Effector CD8-positive, alpha-beta T cell (primary cell): ENCODE measurements at places on chromosomes 7 and 10.

DNA sequence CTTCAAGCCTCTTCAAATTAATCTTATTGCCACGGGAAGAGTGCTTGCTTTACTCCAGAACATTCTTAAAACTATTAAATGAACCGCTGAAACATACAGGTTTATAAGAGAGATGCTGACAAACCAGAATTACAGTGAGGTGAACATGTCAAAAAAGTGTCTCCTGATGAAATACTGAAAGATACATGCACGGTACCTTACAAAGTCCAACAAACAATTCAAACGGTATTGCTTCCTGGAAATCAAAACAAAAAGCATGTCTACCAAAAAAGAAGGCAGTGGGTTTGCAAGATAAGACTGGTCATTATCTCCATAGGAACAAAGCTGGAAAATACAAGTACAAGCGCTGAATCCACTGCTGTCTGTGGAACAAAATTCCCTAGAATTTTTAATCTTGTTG, 174.5 kb downstream of the DOCK4 start:
- DNase-seq = no peak

- no peak for DNase-seq
Measured at GRCh38 chr10:79416578-79417255, 28.7 kb downstream of the ZCCHC24 start.

GRCh38 chr7:134890246-134891240, 95.8 kb upstream of the AGBL3 start:
- DNase-seq = no peak

GRCh38 chr10:5959581-5960069, 17.7 kb downstream of the IL15RA start:
- DNase-seq = no peak

GRCh38 chr7:49639808-49640207, 133.6 kb upstream of the VWC2 start:
- DNase-seq = no peak

DNA sequence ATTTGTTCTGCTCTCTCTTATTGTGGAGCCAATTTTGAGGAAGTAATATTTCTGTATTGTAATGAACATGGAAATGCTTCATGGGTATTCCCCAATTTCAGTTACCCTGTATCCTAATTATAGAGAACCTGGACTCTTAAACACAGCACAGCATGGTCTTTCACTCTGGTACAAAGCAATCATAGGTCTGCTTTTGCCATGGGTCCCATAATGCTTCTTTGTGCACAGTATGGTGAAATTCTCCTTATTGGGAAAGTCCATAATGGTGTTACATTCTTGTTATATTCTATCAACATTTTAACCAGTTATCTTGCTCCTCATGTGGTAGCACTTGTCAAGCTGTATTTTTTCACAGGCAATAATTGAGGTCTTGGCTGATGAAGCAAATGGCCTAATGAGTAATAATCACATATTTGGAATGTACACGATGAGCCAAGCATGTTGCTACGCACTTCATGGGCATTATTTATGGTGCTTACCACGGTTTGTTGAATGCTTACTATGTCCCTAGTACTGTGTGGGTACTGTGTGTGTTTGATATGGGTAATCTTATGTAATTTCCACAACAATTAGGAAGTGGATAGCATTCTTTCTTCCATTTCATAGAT, 42.9 kb downstream of the PRKG1 start:
- no peak for DNase-seq

- no peak for DNase-seq
Measured at GRCh38 chr10:113444766-113445365, 108.0 kb upstream of the HABP2 start.

DNA sequence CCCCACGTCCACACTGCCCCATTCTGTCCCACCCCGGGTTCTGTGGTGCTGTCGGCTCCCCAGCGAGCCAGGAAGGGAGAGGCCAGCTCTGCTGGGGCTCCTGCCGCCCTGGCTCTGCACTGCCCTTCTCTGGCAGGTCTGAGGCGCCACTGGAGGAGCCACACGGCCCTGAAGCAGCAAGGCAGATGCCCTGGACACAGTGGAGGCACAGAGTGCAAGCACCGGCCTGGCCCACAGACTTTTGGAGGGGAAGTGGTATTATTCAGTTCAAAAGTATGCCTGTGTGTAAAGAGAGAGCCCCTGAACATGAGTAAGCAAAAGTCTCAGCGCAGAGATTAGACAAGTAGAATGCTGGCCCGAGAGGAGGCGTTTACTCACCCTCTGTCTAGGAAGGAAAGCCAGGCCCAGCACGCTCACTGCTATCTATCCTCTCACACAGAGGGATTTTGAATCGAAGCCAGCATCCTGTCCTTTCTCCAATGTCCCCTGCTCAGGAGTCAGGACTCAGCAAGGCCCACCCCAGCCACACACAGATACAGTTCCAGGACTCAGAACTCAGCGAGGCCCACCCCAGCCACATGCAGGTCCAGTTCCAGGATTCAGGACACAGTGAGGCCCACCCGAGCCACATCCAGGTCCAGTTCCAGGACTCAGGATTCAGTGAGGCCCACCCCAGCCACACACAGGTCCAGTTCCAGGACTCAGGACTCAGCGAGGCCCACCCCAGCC, 115.0 kb downstream of the EGFR start:
- no peak for DNase-seq

GRCh38 chr7:128906766-128907559, 3.5 kb downstream of the KCP start:
- DNase-seq = no peak

- DNase-seq = no peak
Measured at GRCh38 chr10:20623546-20623945, 273.6 kb downstream of the NEBL start.

GRCh38 chr10:127986531-127987466, 79.9 kb downstream of the PTPRE start:
- DNase-seq = no peak

- no peak for DNase-seq
Measured at GRCh38 chr10:22630234-22631174, 83.9 kb downstream of the PIP4K2A start.

DNA sequence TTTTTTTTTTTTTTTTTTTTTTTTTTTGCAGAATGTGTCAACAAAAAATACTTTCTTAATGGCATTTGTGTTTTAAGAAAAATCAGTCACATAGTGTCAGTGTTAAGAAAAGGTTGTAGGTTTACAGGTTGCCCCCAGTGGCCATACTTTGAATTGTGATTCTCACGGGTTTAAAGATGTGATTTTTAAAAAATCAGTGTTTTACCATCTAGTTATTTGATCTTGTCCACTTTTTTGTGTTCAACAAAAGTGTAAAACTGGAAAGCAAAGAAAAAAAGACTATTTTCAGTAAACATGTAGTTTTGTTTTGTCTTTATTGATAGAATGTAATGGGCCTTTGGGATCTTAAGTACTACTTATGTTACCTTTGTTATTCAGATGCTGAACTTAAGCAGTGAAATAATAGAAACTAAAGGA, 25.7 kb downstream of the SUV39H2 start:
- no peak for DNase-seq

- no peak for DNase-seq
Measured at GRCh38 chr10:62043421-62044021, 142.0 kb downstream of the ARID5B start.

DNA sequence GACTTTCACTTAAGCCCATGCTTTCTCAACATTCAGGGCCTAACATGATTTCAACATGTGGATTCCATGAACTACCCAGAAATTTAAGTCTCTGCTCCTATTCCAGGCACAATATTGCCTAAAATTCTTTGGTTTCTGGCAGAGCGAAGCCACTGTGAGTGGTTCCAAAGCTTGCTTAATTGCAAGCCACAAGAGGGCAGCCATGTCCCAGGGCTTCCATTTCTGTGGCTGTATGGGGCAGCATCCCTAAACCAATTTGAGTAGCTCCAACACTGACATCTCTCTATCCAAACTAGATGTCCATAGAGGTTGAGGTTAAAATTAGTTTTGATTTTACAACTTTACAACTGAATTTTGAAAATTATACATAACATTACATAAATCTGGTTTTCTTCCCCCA, 56.3 kb upstream of the MDFIC start:
- no peak for DNase-seq

- DNase-seq = no peak
Measured at GRCh38 chr10:132749371-132749795, 36.6 kb downstream of the NKX6-2 start.

- no peak for DNase-seq
Measured at GRCh38 chr10:61897671-61898434, 3.6 kb upstream of the ARID5B start.

DNA sequence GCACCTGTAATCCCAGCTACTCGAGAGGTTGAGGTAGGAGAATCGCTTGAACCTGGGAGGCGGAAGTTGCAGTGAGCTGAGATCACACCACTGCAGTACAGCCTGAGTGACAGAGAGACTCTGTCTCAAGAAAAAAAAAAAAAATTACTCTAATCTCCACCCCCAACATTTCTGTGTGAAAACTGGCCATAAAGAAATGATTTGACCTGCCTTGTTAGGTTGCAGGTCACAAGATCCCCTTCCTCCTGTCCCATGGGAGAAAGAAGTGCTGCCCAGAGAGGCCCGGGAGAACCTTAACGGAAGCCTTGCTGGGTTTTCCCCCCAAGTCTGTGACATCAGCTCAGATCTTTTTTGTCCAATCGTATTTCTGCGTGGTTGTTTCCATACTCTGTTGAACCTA, 8.7 kb upstream of the CALHM1 start:
- DNase-seq = no peak

DNA sequence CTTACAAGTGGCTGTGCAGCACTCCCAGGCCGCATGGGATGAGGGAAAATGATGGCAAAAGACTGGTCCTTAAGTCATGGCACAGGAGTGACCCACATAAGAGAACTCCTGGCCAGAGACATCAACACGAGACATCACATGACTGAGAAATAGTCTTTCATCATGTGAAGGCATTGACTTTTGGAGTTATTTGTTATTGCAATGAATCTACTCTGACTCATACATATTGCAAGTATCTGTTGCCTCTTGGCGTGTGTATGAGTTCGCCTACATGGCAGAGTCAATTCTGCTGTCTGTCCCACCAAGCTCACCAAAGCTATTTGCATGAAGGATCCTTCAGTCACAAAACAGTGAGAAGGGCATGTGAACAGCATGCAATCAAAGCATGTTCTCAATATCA, 59.7 kb upstream of the HABP2 start:
- DNase-seq = no peak

DNA sequence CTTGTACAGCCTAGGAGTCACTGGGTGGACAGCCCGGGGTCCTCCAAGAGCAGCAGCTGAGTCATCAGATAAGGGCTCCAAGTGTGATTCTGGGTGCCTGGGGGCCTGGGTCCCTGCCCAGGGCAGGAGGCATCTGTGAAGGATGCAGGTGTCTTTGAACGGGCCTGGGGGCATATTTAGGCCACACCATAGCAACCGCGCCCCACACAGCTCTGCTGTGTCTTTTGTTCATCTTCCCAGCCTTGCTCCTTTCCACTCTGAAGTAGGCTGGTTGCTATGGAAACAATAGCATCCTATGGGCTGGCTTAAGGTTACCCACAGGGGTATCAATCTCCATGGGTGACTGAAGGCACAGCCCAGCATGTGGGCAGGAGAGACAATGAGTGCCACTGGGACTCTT, 324.7 kb downstream of the TCERG1L start:
- DNase-seq = no peak

DNA sequence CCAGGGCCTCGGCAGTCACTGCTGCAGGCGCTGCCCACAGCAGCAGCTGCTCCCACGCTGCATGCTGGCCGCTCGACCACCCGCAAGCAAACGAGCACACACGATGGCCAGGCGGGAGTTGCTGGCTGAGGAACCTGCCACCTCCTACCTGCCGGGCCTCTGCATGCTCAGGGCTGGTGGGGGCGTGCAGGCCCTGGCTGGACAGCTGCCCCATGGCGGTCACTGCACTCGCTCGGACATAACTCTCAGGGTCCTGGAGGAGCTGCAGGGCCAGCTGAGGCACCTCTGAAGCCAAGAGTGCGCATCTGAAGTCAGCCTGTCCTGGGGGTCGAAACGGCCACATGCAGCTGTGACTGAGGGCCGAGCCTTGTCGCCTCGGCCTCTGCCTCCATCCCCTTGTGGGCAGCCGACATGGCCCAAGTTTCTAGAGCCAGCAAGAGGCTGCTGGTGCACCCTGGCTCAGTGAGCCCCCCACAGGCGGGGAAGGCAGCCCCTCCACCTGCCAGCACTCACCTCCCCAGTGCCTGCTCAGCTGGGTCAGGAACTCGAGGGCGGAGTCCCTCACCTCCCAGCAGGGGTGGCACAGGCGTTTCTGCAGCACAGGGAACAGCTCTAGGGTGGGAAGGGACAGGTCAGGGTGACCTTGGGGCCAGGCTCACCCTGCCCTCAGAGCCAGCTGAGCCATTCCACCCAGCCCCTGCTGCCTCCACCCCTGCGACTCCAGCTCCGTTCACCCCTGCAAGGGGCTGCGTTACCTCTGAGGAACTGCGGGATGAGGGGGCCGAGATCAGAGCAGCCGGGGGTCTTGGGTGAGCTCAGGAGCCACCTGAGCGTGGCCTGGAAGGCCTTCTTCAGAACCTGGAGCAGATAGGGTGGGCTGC, 16.1 kb downstream of the BRAT1 start:
- DNase-seq = no peak

- DNase-seq = no peak
Measured at GRCh38 chr7:91420606-91421005, 156.4 kb downstream of the FZD1 start.

- DNase-seq = no peak
Measured at GRCh38 chr10:102770108-102770482, 26.3 kb downstream of the WBP1L start.

GRCh38 chr10:10959666-10960065, 58.0 kb upstream of the CELF2 start:
- DNase-seq = no peak

GRCh38 chr10:48227213-48227612, 47.3 kb downstream of the FRMPD2 start:
- DNase-seq = no peak

GRCh38 chr7:80247144-80247543, 112.5 kb downstream of the GNAI1 start:
- DNase-seq = no peak

- no peak for DNase-seq
Measured at GRCh38 chr10:3339121-3339520, 166.5 kb upstream of the PITRM1 start.

- DNase-seq = no peak
Measured at GRCh38 chr10:106825576-106826364, 338.7 kb downstream of the SORCS1 start.

GRCh38 chr7:100516135-100516812, 22.7 kb upstream of the AGFG2 start:
- DNase-seq = peak; percentile 4

- DNase-seq = no peak
Measured at GRCh38 chr7:137331378-137331777, 12.2 kb downstream of the PTN start.

DNA sequence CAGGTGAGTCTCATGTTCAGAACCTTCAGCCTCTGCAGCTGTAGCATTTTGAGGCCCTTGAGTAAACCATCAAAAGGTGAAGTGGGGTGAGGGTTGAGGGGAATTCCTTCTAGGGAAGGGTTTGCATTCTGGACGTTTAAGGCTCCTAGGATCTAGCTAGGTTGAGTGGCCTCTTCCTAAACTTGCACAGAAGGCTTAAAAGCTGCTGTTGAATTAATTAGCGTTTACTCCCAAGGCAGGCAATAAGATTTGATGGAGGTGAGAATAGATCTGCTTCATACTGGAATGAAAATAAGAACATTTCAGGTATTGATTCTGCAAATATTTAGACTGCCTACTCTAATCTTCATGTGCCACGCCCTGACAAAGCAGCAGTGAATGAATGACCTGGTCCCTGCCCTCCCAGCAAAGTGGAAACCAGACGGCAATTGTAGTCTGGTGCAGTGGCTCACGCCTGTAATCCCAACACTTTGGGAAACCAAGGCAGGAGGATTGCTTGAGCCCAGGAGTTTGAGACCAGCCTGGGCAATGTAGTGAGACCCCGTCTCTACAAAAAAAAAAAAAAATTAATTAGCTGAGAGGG, 11.4 kb upstream of the KPNA7 start:
- DNase-seq = no peak
